ENCODE measurements at places on chromosomes 1 and 21.
A peak's percentile ranks its signal among the peaks of the same experiment; 100 is the strongest.

GRCh38 chr1:78088015-78088414 lies 42.2 kb downstream of the GIPC2 start:
- DNase-seq = no peak

GRCh38 chr1:18794561-18794960 lies 64.9 kb downstream of the TAS1R2 start:
- DNase-seq = no peak

DNA sequence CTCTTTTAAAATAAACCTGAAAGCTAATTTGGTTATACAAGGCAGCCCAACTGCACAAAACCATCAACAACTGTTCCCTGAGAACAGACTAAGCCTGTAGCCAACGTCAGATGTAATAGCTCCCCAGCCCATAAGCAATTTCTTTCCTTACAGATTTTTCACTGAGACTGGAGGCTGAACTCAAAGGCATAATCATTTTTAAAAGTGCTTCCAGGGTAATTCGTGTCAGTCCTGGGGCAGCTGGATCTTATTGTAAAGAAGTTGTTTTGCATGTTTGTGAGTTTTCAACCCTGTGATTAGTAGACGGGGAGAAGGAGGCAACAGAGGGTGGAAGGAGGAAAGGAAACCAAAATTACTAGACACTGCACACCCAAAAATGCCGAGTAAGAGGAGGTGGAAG lies 3.2 kb downstream of the DPT start:
- no peak for DNase-seq

GRCh38 chr1:118954301-118954905 lies 33.7 kb downstream of the TBX15 start:
- peak; percentile 54 for DNase-seq

DNA sequence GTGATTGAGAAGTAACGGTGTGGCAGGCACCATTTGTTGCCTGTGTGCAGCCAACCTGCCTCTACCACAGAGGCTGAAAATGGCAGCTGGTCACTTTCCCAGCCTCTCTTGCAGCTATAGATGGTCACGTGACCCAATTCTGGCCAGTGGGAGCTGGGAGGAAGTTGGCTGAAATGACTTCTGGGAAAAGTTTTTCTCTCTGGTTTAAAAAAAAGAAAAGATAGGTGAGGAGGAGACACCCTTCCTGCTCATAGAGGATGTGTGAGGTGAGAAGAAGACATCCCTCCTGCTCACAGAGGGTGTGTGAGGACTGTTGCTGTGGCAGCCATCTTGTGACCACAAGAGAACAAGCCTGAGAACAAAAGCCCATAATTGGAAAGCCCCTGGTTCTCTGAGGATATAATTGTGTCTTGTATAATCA lies 122.8 kb downstream of the SYF2 start:
- DNase-seq = no peak

- DNase-seq = no peak
Observed at GRCh38 chr1:221794079-221794670, 52.3 kb upstream of the DUSP10 start.

DNA sequence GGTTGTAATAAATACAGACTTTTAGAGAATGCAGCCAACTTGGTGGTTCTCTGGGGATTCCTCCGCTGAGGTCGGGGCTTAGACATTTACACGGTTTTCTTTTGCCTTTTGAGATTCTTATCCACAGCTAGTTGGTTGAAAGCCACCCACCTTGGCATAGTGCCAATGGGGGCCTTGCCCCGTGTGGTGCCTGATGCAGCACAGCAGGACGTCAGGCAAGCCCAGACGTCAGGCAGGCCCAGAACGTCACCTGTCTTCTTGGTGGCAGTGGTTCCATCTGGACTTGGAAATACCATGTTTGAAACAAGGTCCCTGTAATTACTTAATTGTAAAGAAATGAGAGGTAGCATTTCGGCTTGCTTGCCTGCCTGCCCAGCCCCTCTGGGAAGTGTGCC lies 78.5 kb downstream of the GALNT2 start:
- no peak for DNase-seq

GRCh38 chr1:2108213-2108876 lies 58.1 kb downstream of the PRKCZ start:
- peak; percentile 60 for DNase-seq

- DNase-seq = no peak
Observed at GRCh38 chr1:202578001-202578504, 132.2 kb downstream of the SYT2 start.

DNA sequence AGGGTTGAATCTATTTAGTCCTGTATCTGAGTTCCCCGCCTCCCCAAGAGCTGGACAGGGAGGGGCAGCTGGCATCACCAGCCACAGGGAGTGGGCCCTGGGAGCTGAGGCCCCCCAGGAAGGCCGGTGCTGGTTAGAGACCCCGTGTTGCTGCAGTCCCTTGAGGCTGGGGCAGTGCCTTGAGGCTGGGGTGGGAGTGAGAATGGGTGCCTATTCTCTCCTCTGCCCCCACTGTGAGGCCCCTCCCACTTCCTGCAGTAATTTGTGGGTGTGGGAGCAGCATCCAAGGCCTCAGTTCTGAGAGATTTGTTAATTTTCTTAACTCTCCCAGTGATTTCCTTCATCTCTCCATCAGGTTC lies 2.5 kb upstream of the TRAPPC3 start:
- no peak for DNase-seq

DNA sequence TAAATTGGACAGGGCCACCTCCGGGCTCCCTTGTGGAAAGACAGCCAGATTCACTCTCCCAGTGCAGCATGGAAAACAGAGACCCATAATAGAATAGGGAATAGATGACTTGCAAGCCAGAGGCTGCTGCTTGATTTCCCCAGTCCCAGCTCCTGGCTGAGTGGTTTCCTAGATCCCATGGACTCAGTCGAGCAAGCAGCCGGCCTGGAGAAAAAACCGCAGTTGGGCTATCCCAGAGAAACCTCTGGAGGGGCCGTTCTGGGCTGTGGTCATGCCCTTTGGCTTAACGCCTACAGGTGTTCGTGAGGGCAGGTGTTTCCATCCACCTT lies 61.7 kb downstream of the ELK4 start:
- DNase-seq = no peak

DNA sequence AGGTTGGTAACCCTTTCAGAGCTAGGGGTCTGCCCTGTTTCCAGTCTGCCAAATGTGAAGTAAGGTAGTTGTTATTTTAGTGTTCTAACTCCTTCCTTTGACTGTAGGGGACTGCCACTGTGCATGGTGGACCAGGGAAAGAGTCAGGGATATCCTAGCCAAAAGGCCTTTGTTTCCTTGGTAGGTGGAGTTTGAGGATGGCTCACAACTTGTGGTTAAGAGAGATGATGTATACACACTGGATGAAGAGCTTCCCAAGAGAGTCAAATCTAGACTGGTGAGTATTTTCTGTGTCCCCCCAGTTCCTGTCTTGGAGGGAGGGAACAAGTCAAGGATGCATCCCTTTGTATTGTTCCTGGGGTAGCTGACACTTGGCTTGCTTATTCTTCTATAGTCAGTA lies 3.5 kb upstream of the ST3GAL3 start:
- peak; percentile 61 for DNase-seq

DNA sequence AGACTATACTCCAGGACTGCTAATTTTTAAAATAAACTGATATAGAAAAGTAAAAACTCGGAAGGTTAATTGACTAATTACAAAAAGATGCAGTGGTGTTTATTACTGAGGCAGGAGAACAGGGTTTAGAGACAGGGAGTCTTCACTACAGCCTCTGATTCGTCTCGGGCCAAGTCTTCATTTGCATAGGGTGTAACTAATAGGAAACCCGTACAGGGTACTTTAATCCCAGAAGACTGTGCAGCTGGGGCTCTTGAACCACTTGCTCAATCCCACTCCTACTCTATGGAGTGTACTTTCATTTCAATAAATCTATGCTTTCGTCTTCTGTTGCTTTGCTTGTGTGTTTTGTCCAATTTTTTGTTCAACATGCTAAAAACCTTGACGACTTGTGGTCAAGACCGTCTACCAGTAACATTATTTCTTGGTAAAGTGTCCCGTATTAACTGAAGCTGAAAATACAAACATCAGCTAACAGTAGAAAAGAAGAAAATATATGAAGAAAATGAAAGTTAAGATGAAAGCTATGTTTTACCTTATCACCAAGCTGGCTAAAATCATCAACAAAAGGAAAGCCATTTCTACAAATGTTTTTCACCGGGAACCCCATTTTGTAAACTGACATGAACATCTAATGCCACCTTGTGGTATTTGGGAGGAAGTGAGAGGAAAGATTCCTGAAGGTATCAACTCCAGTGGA lies 8.0 kb downstream of the SDHB start:
- DNase-seq = peak; percentile 78

GRCh38 chr1:4322881-4323280 lies 331.5 kb upstream of the AJAP1 start:
- DNase-seq = no peak

DNA sequence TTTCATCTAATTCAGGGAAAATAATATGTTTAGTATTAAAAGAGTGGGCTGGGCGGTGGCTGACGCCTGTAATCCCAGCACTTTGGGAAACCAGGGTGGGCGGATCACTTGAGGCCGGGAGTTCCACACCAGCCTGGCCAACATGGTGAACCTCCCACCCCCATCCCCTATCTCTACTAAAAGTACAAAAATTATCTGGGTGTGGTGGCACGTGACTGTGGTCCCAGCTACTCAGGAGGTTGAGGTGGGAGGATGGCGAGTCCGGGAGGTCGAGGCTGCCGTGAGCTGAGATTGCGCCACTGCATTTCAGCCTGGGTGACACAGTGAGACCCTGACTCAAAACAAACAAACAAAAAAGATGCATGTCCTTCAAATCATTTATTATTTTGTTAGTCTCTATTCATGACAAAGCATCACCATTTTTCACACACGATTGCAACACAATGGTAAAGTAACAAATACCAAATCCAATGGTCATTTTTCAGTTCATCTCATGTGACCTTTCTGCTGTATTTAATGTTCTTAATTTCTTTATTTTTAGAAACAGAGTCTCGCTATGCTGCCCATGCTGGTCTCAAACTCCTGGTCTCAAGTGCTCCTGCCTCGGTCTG lies 1.0 kb downstream of the MSH4 start:
- DNase-seq = no peak

DNA sequence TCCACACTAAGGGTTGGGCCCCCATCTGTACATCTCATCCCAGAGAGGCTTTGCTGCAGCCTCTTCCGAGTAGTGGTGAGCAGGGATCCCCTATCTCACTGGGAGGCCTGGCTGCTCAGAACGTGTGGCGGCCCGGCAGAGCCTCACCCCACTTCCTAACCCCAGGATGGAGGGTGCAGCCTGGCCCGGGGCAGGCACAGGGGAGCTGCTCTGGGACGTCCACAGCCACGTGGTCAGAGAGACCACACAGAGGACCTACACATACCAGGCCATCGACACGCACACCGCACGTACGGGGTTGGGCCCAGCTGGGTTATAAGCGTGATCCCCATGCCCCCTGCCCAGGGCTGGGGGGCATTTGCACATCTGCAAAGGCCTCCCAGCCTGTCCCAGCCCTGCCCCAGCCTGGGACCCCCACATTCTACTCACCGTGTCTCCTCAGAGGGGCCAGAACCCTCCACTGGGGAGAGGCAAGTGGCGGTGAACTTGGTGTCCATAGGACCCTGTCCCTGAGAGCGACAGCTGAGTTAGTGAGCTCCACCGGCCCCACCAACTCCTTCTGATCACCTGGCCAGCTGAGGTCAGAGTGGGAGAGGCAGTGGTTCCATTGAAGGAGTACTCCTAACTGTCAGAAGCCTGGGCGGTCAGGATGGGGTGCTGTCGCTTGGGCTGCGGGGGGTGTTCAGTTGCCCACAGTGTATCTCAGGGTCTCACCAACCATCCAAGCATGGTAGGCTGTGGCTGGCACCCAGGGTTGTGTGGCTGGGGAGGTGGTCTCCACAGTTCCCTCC lies 41.2 kb downstream of the TRIM11 start:
- no peak for DNase-seq

DNA sequence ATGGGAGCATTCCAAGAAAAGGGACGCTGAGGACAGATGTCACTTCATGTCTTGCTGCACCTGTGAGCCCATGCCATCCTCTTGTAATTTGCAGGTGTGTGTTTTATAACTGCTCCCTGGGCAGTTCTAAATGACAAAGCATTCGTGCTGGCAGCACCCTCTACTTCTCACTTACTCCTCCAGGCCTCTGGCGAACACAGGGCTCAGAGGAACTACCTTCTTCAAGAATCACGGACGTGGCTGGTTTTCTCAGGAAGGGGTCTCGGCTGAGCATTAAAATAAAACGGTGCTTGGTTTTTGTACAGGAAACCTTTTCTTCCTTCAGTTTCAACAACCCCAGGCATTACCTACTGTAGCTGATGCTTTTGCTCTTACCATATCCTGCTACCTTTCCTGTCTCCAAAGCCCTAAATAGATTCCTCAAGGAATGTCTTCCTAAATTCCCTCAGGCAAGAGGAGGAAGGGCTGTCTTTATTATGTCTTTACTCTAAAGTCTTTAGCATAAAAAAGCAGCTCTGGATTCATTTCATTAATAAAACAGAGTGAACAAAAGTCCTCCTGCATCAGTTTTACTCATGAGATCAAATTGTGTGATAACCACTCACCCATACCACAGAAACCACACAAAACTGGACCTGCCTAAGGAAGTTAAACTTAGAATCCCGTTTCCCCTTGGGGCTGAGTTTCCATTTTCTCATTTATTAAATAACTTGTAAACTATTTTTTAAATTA lies 79.0 kb upstream of the MAP10 start:
- peak; percentile 75 for DNase-seq

DNA sequence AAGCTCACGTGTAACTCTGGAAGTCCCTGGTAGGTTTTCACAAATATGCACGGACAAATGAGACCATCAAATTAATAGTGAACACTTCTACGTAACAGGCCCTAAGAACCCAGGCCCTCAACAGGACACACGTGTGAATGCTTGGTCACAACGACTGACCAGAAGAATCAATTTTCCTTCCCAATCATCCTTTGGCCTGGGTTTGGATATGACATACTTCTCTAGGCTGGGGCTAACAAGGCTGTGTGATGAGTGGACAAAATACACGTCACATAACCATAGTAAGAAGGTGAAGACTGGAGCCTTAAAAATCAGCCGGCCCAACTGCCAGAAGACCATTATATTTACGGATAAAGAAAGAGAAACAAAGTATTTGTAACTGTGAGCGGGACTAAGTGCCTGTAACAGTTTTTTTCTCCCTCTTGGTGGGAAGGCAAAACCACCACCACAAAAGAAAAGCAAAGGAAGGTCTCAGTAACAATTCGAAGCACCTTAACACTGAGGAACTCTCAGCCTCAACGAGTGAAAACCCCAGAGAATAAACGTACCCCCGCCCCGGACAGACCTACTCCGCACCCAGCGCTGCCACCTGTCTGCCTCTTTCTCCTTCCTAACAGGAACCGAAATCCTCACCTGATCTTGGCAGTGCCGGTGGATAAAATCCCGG lies 450 bp downstream of the SDE2 start:
- peak; percentile 62 for DNase-seq

DNA sequence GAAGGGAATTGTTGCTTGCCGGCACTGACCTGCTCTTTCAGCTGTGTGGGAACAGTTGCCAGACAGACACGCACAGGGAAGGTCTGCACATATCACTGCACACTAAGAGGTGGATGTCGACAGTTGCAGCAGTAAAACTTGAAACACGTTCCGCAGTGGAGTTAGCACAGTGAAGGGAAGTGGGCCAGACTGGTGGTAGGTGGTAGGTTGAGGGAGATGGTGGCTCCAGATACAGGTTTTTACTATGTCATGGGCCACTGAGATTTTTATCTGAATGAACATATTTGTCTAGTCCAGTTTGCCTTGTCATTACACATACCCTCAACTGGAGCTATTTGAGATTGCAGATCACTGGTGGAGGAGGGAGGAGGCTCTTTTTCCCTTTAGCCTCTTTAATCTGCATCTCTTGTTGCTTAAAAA lies 13.5 kb downstream of the MRPS6 start:
- DNase-seq = no peak

GRCh38 chr1:109264379-109264755 lies 15.0 kb downstream of the CELSR2 start:
- DNase-seq = no peak
